Foreskin melanocyte (primary cell): ENCODE measurements at places on chromosomes 13 and 19.

- DNase-seq: no peak
These were observed 83.3 kb downstream of the ERCC5 start for GRCh38 chr13:102928941-102929675.

DNA sequence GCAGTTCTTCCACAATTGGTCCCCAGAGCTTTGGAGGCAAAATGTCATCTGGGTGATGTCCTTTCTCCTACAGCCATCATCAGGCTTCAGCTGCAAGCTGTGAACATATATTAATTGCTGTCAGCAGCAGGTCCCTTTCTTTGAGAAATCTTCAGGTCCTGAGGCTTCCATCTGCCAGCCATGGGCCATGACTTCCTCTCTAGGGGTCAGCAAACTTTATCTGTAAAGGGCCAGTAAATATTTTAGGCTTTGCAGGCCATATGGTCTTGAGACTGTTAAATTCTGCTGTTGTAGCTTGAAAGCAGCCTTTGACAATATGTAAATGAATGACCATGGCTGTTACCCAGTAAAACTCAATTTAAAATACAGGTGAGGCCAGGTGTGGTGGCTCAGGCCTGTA lies 27.1 kb downstream of the SERP2 start:
- no peak for DNase-seq

- DNase-seq: no peak
These were observed 1.4 kb downstream of the NWD1 start for GRCh38 chr19:16721051-16721450.

DNA sequence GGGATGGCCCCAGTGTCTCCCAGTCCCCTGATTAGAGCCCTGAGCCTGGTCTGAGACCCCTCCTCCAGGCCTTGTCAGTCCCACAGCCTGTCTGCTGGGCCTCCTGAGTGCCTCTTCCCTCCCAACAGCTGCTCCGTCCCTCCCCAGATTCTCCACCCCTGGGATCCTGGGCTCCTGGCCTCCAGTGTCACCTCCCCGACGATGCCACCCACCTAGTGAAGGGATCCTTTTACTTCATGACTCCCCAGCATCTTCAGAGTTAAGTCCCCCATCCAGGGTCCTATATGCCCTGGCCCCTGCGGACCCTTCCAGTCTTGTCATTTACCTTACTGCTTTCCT lies 4.4 kb upstream of the PRX start:
- DNase-seq: no peak

DNA sequence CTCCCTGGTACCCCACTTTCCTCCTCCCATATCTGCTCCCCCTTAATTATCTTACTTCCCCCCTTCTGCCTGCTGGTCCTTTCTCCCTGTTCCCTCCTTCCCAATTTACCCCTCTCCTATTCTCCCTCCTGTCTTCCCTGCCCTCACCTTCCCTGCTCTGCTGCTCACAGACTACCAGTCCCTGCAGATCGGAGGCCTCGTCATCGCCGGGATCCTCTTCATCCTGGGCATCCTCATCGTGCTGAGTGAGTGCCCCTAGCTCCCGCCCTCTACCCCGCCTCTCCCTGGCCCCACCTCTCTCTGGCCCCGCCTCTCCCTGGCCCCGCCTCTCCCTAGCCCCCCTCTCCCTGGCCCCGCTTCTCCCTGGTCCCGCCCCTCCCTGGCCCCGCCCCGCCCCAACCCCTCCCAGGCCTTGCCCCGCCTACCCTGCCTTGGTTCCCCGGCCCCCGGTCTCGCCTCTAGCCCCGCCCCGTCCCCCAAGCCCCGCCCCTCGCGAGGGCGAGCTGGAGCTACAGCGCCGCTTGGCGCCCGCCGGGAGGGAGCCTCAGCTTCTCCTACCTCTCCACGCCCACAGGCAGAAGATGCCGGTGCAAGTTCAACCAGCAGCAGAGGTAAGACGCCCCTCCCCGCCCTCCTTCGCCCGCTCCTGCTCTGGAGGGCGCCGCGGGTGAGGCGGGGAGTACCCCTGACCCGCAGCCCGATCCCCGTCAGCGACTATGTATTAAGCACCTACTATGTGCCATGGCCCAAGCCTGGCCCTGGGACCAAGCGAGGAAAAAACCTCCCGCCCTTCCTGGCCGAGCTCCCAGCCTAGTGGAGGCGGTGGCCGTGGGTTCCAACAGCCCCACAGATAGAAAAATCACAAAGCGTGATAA lies 1.9 kb upstream of the FXYD7 start:
- DNase-seq: peak; percentile 67

GRCh38 chr13:38496917-38497316 lies 147.3 kb downstream of the UFM1 start:
- DNase-seq: no peak

DNA sequence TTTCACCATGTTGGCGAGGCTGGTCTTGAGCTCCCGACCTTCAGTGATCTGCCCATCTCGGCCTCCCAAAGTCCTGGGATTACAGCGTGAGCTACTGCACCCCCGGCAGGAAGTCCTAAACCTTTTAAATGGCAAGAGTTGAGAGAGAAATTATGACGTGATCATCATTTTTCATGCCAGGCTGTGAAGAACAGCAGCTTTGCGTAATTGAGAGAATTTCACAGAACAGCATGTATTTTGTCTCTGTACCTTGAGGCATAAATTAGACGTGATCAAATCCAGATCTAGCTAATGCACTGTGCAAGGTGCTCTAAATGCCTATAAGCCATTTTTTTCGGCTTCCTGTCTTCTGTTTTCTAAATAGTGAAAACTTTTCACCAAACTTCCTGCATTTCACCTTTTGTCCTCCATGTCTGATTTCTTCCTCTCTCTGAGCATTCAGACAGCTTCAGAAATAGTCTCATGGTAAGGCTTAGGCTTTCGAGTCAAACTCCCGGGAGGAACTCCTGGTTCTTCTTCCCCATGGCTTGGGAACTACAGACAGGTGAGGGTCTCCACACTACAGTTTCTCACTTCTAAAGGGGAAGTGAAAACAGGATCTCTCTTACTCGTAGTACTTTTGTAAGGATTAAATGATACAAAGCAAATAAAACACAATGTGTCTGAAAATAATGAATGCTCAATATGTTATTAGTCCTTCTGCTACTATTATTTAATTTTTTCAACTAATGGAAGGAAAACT lies 51.0 kb downstream of the WDFY2 start:
- no peak for DNase-seq

DNA sequence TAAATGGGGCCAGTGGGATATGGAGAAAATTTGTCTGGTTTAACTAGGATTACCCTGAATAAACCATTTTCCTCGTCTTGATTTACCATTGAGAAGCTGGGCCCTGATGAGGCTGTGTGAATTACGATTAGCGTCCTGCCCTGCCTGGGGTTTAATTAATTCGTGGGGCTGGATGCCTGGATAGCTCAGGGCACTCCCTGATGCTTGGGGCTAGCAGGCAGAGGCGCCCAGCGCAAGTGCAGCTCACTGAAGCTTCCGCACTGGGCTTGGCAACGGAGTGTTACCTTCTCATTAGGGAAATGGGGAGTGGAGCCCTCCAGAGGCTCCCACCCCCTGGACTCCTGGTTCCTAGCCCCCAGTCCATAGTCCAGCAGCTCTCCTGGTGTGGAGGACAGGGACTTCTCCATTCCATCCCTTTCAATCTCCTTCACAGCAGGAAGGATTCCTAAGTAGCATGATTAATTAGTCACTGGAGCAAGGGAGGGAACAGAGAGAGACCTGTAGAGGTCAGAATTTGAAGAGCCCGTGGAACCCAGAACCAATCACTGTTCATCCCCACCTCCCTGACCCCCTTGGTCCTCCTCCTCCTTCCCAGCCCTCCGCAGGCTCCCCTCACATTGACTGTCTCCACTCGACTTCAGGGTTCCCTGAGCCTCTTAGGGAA lies 107.2 kb downstream of the UQCRFS1 start:
- no peak for DNase-seq

GRCh38 chr13:35888457-35888883 lies 242.7 kb downstream of the DCLK1 start:
- no peak for DNase-seq

- DNase-seq: peak; percentile 9
These were observed 8.8 kb upstream of the GPC6 start for GRCh38 chr13:93217721-93218261.

DNA sequence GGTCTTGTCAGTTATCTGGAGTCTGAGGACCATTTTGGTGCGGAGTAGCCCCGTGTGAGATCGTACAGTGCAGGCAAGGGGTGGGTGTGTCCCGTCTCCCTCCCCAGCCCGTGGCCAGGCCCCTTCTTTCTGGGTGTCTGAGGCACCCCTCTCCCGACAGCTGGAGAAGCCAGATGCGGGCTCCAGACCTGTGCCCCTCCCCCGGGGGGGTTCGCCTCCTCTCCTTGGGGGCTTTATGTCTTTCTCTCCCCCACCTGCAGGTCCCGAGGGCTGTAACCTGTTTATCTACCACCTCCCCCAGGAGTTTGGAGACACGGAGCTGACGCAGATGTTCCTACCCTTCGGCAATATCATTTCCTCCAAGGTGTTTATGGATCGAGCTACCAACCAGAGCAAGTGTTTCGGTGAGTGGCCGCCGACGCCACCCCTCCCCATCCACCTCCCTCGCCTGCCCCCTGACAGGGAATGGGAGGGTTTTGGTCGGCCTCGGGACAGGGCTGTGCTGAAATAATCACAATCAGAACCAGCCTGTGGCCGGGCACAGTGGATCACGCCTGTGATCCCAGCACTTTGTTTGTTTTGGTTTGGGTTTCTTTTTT lies 65.6 kb downstream of the CELF5 start:
- DNase-seq: no peak

- no peak for DNase-seq
These were observed 934 bp downstream of the KXD1 start for GRCh38 chr19:18558604-18559003.

- no peak for DNase-seq
These were observed 48.0 kb upstream of the IPO5 start for GRCh38 chr13:97905517-97905916.

GRCh38 chr13:81406639-81407292 lies 1065.8 kb upstream of the SPRY2 start:
- no peak for DNase-seq

GRCh38 chr19:3660493-3661219 lies 34.1 kb upstream of the CACTIN start:
- no peak for DNase-seq

GRCh38 chr13:111663953-111664421 lies 343.5 kb downstream of the TEX29 start:
- no peak for DNase-seq

GRCh38 chr19:18119717-18120105 lies 22.1 kb downstream of the MAST3 start:
- no peak for DNase-seq

GRCh38 chr19:658916-659839 lies 3.8 kb downstream of the RNF126 start:
- DNase-seq: no peak

- peak; percentile 61 for DNase-seq
These were observed 5.8 kb downstream of the PCDH9 start for GRCh38 chr13:67224148-67224846.

- no peak for DNase-seq
These were observed 59.8 kb upstream of the MED4 start for GRCh38 chr13:48154671-48155070.

DNA sequence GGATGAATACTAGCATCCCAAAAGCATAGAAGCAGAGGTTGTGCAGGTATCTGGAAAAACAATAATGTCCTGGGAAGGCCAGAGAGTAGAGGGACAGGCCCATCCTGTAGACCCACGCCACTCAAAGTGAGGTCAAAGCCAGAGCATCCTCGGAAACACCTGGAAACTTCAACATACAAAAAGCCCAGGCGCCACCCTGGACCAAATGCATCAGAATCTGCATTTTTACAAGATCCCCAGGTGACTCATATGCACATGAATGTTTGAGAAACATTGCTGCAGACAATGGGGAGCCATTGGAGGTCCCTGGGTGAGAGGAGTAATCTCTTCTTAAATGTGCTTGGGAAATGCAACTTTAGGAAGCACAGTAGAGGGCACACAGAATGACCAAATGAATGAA lies 684.1 kb downstream of the DIAPH3 start:
- DNase-seq: no peak

GRCh38 chr13:70809588-70809987 lies 701.3 kb upstream of the KLHL1 start:
- DNase-seq: no peak

DNA sequence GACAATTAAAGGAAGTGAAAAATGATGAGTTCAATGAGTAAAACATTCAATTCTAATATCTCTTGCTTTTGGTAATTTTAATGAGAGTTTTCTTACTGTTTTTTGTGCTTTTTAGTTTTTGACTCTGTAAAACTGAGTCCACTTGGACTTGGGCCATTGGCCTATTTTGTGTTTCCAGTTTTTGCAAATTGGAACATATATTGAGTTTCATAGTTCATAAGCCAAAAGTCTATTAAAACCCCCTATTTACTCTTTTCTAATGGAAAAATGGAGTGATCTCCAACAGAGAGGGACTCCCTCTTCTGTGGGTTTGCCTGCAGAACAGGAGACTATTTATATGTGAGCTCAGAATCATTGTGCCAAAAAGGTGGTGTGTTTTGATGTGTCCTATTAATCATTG lies 219.7 kb upstream of the SPRY2 start:
- no peak for DNase-seq

GRCh38 chr19:8517551-8518442 lies 3.8 kb upstream of the ZNF414 start:
- DNase-seq: no peak
